Gastrocnemius medialis (tissue), 4 donors: ENCODE measurements at places on chromosomes 16 and 17.

DNA sequence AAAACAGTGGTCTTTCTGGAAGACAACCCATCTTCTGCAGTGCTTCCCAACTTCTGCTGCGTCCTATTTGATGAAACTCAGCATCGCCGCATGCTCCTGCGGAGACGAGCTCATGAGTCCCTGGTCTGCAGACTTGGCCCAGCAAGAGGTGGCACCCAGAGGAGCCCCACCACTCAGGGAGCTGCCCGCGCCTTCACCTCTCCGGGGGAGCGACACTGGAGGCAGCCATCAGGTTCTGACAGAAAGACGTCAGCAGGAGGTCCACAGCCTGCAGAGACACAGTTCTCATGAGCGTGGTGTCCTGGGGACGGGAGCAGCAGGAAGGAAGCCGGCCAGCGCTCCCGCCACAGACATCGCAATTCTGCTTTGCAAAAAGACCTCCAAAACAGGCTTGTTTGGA lies 46.1 kb downstream of the FANCA start:
- no peak for DNase-seq

- DNase-seq, result no peak
These were observed 34.3 kb downstream of the IL4R start for GRCh38 chr16:27347930-27348685.

- no peak for DNase-seq
These were observed 52.1 kb downstream of the BANP start for GRCh38 chr16:88003316-88003715.

GRCh38 chr16:57013229-57013628 lies 23.9 kb downstream of the NLRC5 start:
- DNase-seq, result no peak

DNA sequence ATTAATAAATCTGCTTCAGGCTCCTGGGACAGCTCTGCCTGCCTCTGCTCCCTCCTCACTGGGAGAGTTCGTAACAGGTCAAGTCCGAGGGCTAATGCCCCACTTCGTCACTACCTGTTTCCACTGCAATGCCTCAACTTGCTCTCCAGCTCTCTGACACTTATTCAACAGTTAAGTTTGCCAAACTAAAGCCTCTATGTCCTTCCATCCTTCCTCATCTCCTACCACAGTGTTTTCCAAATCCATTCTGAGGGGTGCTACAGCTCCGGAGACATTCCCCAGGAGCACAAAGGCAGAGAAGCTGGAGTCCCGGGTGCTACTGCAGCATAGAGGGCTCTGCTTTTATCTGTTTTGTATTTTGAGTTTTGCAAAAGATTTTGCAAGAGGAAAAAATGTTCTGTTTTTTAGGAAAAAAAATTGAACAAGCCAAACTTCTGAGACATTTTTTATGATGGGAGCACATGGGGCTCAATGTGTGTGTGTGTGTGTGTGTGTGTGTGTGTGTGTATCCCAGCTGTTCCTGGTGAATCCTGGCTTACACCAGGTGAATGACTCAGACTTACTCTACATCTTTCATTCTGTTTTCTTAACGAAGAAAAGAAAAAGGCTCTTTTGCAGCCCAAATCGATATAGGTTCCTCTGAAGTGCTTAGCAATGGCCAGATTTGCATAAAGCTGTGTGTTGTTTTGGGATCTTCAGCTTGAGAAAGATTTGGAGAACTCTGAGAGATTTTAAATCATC lies 46.1 kb upstream of the MYOCD start:
- DNase-seq, result no peak

DNA sequence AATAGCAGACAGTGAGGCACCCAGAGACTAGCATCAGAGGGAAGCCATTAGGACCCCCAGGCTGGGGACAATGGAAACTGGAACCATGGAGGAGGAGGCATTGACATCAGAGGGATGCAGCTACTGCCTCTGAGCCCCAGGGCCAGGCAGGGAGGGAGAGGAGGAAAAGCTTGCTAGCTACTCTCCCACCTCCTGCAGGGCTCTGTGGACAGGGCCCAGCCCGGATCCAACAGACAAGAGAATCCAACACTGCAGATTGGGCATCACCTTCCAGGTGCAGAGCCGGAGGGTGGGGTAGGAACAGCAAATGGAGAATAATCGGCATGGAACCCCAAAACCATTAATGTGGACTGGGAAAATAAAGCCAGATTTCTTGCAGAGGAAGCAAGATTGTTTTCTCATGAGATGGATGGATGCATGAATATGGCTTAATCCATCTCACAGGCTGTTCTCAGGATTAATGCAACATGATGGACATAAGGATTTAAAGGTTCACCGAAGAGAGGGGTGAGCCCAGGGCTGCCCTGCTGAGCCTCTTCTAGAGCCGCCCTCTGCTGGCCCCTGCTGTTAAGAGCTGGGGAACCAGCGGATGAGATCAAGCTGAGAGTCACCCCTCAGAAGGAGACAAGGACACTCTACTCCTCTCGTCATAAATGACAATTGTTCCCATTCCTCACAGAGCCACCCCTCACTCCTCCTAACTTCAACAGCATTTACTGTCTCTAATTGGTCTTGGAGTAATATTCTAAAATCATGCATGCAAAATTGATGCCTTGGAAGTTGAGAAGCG lies 48.8 kb downstream of the DNAH3 start:
- no peak for DNase-seq

DNA sequence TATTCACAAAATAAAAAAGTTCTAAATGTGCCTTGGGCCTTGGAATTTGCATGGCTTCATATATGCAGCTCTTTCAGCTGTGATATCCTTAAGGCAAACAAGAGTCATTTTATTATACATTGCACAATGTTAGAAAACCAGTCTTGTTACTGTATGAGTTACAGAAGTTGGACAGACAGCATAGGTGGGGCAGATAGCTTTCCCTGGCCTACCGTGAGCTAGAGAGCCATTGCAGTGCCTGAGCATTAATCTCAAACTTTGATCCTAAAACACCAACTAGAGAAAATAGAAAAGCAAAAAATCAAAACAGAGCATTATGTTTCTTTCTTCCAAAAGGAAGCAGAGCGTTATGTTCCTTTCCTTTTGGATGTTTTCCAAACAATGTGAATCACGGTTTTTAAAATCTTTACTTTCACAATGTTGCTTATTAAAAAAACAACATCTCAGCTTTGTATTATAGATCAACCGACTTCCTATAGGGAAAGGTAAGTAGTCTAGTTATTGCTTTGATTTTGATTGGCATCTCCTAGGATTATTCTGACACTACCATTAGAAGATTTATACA lies 32.2 kb downstream of the ARHGAP44 start:
- DNase-seq, result no peak

DNA sequence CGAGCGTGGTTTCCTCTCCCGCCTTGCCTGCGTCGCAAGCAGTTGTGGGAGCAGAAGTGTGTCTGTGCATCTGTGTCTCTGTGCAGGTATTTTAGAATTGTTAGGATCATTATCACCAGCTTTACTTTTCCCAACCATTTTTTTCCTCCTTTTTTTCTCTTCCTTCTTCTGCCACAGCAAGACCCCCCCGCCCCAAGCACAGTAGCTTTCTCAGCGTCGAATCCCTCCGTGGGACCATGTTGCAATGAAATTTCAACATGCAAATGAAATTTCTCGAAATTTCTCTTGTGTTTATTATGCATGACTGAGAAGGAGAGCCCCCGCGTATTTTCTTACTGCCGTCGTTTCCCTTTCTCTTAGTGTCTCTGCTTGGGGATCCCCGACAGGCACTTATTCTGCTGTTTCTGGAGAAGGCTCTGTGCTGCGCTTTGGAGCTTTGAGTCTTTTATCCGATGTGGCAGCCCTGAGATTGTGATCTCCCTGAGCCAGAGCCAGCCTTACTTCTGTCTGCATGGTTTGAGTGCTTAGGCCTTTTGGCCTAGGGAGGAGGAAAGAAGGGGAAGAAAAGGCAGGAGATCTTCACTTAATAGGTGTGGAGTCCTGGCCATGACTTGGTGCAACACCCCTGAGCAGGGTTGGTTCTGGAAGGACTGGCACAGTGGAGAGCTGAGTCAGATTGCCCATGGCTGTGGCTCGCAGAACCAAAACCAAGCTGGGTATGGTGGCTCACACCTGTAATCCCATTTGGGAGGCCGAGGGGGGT lies 5.0 kb downstream of the ARMC7 start:
- DNase-seq, result no peak

DNA sequence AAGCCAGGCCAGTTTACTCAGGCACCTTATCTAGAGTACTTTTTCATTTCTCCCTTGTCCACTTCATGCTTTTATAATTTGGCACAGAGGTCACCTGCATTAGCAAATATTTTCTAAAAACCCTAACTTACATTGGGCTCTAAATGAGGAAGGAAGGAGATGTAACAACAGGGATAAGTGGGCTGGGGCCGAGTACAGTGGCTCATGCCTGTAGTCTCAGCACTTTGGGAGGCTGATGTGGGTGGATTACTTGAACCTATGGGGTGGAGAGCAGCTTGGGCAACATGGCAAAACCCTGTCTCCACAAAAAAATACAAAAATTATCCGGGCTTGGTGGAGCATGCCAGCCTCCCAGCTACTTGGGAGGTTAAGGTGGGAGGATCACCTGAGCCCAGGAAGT lies 55.9 kb downstream of the TMEM100 start:
- no peak for DNase-seq

- no peak for DNase-seq
These were observed 4.3 kb downstream of the DUS1L start for GRCh38 chr17:82061047-82061925.

DNA sequence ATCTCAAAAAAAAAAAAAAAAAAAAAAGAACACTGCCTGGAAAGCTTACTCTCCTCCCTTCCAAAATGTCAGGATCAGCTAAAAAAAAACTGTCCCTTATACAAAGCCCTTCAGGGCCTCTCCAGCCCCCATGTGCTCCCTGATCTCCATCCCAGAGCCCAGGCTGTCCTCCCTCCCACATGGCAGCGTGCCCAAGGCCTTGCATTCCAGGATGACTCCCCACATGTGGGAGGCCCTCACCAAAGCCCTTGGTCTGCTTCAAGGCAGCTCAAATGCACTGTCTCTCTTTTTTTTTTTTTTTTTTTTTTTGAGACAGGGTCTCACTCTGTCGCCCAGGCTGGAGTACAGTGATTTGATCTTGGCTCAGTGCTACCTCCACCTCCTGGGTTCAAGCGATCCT lies 2.3 kb downstream of the FDXR start:
- DNase-seq, result no peak

DNA sequence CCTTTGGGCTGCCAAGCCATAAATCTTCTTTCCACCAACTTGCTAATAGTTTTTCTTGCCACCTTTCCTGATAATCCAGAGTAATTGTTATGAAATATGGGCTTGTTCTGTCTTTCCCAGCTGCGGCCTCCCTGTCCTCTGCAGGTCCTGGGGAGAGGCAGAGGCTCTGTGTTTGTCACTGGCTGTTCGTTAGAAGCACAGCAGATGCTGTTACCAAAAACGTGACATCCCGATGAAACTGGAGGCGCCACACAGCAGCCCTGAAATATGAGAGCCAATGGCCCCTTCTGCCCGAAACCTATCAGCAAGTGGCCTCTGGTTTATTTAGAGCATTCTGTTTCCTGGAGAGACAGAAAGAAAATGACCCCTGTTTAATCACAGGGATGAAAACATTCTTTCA lies 115.1 kb upstream of the ANKFN1 start:
- no peak for DNase-seq

GRCh38 chr17:69188796-69189195 lies 39.8 kb downstream of the ABCA10 start:
- DNase-seq, result no peak

GRCh38 chr16:57720142-57720575 lies 15.4 kb upstream of the KATNB1 start:
- DNase-seq, result no peak

DNA sequence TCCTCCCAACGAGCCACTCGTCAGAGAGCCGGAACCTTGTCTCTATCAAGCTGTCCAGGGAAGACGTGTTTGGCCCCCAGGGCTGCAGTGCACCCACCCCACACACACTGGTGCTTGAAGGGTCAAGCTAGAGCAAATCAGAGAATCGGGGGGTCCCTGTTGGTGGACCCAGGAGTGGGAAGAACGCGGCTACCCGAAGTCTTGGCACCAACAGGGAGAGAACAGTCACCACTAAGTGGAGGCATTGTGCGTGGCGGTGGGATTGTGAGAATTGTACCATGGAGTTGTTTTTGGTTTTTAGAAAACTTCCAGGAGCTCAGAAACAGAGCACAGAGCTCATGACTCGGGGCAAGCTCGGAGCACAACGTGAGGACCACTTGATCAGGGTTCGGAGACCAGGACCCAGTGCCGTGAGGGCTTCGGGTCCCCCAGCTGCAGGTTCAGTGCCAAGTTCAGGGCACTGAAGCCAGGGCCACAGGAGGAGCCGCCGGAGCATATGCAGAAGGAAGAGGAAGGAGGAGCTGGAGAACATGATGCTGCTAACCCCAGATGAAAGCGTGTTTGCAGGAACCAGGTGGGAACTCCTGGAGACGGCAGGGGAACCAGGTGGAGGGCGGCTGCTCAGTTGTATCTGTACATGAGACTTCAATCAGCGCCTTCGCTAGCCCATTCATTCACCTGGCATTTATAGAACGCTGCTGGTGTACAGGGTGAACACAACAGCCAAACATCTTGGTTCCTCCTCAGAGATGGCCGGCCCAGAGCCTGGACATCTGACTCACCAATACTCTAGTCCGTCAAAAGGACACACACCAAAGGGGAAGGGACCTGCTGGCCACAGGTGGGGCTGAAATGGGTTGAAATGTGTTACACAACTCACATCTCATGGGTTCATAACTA lies 42.8 kb downstream of the METRNL start:
- no peak for DNase-seq

- no peak for DNase-seq
These were observed 18.4 kb upstream of the PDK2 start for GRCh38 chr17:50076591-50077235.

GRCh38 chr16:27315333-27316037 lies 1.7 kb downstream of the IL4R start:
- DNase-seq, result no peak

GRCh38 chr17:49861150-49861884 lies 13.4 kb upstream of the TAC4 start:
- DNase-seq, result no peak

DNA sequence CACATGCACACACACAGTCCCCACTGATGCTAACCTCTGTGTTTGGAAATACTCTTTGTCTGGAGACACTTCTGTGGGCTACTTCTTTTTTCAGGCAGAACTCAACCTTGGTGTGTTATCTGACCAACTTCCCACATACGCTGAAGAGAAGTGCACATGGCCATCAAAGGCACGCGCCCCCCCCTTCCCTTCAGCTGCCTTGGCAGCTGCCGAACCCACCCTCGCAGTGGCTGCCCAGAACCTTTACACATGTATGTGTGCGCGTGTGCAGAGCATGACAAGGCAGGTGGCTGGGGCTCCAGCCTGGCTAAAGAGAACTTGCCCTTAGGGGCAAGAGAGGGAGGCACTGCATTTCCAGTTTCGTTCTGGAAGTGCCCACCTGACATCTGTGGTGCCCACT lies 3.9 kb downstream of the RAPGEFL1 start:
- no peak for DNase-seq

DNA sequence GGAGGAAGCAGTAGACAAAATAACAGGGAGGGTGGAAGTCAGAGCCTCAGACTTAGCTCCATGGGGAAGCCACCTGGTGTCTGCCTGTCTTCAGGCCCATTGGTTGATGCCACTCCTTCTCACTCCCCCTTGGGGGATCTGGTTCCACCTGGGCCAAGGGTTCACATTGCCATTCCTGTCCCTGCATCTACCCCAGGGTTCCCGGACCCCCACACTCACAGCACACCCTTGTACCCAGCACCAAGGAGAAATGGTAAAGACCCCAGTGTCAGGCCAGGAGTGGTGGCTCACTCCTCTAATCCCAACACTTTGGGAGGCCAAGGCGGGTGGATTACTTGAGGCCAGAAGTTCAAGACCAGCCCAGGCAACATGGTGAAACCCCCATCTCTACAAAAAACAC lies 1.0 kb upstream of the CA7 start:
- no peak for DNase-seq
